ENCODE measurements at places on chromosomes 13 and 19.

DNA sequence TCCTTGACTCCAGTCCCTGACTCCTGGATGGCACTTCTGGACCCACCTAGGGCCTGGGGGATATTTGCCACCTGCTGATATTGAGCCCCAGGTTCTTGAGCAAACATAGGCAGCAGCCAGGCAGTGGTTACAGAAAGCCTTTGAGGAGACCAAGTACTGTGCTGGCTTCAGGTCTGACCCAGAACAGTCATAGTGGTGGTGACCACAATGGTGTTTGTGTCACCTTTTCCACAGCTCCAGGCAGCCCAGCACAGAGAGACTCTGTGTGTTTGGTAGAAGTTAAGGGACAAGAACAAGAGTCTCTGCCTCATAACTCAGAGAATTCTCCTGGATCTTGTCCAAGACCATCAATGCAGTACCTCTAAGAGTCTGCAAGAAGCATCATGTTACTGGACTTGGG lies 14.6 kb upstream of the CLC start:
- no peak for DNase-seq

- no peak for DNase-seq
These were observed 11.2 kb downstream of the HAS1 start for GRCh38 chr19:51712461-51713081.

DNA sequence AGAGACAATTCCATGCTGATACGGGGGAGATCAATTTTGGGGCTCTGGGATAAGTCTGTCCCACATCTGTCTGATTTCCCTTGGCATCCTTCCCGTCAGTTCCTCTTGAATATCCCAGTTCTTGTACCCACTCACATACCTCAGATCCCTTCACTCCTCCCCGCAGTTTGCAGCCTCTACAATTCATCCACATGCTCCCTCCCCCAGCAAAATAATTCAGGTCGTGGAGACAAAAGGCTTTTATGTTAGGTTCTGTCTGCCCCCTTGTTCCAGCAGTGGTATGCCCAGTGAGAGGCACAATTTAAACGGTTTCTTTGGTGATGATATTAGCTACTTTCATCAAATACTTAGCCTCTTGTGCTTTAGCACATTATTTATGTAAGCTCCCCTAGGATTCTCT lies 9.6 kb downstream of the RPS16 start:
- no peak for DNase-seq

- no peak for DNase-seq
These were observed 8.3 kb downstream of the RYR1 start for GRCh38 chr19:38441657-38442348.

GRCh38 chr19:45408830-45409556 lies 2.5 kb downstream of the POLR1G start:
- no peak for DNase-seq

DNA sequence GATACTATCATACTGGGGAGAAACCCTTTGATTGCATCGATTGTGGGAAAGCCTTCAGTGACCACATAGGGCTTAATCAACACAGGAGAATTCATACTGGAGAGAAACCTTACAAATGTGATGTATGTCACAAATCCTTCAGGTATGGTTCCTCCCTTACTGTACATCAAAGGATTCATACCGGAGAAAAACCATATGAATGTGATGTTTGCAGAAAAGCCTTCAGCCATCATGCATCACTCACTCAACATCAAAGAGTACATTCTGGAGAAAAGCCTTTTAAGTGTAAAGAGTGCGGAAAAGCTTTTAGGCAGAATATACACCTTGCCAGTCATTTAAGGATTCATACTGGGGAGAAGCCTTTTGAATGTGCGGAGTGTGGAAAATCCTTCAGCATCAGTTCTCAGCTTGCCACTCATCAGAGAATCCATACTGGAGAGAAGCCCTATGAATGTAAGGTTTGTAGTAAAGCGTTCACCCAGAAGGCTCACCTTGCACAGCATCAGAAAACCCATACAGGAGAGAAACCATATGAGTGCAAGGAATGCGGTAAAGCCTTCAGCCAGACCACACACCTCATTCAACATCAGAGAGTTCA lies 12.9 kb upstream of the ZNF470 start:
- DNase-seq = no peak

GRCh38 chr19:7533925-7534480 lies 1.5 kb upstream of the PNPLA6 start:
- peak; percentile 85 for DNase-seq

- DNase-seq = no peak
These were observed 2.8 kb downstream of the GFY start for GRCh38 chr19:49427855-49428546.

DNA sequence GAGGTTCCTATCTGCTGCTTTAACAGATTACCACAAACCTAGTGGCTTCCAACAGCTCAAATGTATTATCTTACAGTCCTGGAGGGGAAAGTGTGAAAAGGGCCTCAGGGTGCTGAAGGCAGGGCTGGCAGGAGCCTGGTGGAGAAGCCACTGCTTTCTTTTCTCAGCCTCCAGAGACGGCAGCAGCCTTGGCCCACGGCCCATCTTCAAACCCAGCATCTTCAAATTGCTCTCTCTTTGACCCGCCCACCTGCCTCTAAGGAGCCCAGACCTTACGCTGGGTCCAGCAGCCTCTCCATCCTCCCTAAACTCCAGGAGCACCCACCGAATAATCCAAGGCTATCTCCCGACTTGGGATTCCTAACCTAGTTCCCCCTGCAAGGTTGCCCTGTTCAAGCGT lies 35.6 kb downstream of the C13orf46 start:
- DNase-seq = no peak

- no peak for DNase-seq
These were observed 917 bp upstream of the CLPTM1 start for GRCh38 chr19:44954278-44954648.

GRCh38 chr19:19337120-19337519 lies 16.5 kb downstream of the MAU2 start:
- DNase-seq = no peak

DNA sequence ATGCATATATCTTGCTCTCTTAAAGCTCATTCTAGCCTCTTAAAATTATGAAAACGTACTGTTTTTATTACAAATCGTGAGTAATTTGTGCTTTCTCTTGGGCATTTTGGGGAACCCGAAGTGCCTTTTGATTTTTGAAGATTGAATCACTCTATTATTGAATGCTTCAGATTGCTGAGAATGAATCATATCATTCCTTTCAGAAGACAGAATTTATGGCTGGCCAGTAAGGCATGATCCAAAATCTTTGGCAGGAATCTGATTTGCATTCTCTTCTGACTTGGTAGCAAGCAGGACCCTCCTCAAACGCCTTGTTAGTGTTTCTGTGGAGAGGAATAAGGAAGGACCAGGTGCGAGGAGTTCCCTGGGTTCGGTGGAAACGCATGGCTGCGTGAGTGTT lies 49.5 kb downstream of the STARD13 start:
- no peak for DNase-seq

GRCh38 chr13:65460136-65460535 lies 1770.0 kb downstream of the PCDH9 start:
- DNase-seq = no peak
